ENCODE measurements at places on chromosomes 12 and 14.
A peak's percentile ranks its signal among the peaks of the same experiment; 100 is the strongest.

DNA sequence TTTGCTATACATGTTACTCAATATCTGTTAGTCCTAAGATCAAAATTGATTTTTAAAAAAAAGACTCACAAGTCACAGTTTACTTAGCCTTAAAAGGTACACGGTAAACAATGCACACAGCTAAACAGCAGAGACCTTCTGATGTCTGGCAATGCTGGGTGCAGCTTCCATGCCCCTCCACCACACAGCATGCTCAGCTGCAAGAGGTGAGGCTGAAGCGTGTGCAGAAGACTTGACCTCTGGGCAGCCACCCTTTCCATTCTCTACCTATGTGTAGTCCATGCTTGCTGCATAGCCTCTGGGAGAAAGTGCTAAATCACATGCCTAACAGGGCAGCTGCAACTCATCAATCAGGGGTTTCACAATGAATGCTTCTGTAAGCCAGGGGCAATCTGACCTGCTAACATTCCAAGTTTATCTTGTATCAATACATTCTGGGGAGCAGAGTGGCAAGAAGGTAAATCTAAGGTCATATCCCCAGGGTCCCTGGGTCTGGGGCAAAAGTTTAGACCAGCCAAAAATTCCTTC lies 44.5 kb upstream of the AMN1 start:
- DNase-seq = no peak

DNA sequence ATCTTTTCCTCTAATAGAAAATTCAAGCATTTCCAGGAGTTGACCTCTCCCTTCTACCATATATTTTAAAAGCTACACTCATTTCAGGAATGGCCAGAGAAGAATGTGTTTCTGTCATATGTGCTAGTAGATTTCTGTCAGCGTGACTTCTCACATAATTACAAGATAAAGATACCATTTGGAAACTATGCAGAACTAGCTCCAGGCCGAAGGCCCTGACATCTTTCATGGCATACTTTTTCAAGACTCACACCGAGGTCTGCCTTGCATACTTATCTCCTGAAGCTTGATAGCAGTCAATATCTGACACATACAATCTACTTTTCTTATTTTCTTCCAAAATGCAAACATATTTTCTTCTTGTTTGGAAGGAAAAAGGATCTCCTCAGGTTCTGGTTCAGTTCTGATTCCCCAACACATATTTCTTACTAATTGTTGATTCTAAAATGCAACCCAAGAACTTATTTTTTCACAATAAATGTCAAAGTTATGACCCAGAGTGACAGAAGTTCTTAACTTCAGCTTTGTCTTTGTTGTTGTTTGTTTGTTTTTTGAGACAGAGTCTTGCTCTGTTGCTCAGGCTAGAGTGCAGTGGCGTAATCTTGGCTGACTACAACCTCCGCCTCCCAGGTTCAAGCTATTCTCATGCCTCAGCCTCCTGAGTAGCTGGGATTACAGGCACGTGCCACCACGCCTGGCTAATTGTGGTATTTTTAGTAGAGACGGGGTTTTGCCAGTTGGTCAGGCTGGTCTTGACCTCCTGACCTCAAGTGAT lies 99.5 kb downstream of the NTN4 start:
- DNase-seq = no peak

DNA sequence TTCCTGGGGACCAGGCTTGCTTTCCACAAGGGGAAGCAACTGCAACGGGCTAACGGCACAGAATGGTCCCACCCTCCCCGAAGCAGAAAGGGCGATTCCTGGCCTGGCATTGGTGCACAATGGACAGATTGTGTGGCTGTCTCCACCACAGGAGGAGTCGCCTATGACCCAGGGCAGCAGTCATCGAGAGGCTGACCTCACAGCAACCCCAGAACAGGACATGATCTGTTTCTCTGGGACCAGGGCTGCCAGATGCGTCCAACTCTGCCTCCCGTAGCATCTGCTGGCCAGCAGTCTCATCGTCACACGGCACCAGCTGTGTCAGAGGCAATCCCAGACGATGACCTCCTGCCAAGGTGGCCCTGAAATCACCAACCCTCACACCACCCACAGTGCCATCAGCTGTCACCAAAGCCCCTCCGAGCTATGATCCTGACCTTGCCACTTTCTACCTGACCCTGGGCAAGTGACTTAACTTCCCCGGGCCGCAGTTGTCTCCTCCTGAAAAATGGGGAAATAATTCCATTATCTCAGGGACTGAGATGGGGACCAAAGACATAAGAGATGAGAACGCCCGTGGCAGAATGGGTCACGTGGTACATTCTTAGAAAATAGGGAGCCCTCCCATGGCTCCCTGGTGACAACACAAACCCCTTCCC lies 86.7 kb downstream of the CHGA start:
- no peak for DNase-seq

DNA sequence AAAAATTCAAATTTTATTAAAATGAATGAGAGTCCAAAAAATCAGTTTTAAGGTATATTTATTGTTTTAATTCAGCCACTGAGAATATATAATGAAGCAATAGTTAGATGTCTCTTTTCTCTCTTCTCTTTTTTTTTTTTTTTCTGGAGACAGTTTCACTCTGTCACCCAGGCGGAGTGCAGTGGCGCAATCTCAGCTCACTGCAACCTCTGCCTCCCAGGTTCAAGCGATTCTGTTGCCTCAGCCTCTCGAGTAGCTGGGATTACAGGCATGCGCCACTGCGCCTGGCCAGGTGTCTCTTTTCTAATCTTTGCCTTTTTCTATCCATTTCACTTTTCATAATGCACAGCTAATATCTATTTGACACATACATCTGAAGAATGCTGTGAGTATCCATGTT lies 307.1 kb upstream of the RGS6 start:
- no peak for DNase-seq

DNA sequence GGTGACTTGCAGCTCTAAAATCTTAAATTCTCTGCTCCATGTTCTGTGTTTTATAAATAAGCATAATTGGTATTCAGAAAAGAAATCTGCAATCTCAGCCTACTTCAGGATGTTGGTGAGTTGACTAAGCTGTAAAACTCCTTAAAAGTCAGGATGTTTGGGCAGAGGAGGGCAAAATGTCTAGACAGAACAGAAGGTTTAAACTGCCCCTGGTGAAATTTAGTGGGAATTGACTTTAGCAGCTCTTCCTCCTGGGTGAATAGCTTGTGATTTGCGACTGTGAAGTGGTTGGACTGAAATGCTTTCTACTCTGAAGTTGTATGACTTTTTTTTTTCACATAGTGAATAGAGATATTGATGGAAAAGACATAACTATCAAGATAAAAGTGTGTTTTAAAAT lies 85.8 kb downstream of the CAND1 start:
- no peak for DNase-seq

- DNase-seq = no peak
These were observed 125.6 kb upstream of the DHRS4 start for GRCh38 chr14:23828001-23828400.

GRCh38 chr14:77065851-77066577 lies 32.0 kb upstream of the CIPC start:
- no peak for DNase-seq

- no peak for DNase-seq
These were observed 43.6 kb upstream of the PPP2R5C start for GRCh38 chr14:101717663-101718490.

DNA sequence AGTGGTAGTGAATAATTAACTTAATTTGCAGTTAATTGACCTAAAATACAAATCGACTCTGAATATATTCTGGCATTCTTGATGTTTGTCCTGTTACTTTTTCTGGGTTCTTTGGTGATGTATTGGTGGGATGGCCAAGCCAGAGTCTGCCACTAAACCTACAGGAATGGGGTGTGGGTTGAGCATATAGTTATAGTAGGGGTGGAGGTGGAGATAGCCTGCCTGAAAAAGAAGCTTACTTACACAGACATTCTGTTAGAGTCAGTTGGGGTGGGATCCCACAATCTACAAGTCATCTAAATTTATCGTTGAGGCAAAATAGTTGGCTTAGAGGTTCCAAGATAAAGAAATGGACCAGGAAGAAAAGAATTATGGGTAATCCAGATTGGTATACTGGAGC lies 787.7 kb downstream of the TMTC2 start:
- no peak for DNase-seq

- DNase-seq = peak; percentile 67
These were observed 31.6 kb downstream of the WBP11 start for GRCh38 chr12:14771651-14772137.

DNA sequence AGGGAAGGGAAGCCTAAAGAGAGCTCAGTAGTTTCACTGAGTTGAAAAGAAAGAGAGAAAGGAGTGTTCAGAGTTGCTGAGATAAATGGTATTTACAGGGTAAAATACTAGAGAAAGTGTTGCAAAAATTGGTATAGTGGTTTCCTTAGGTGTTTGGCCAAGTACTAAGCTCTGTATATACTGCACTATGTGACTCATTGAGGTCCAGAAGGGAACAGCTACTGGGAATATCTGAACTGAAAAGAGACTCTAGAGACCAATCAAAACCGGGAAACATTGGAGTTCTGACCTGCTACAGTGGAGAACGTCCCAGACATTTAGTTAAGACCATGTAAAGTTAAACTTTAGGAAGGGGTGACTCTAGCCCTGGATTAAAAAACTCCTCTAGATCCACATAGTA lies 42.7 kb upstream of the ALX1 start:
- no peak for DNase-seq

DNA sequence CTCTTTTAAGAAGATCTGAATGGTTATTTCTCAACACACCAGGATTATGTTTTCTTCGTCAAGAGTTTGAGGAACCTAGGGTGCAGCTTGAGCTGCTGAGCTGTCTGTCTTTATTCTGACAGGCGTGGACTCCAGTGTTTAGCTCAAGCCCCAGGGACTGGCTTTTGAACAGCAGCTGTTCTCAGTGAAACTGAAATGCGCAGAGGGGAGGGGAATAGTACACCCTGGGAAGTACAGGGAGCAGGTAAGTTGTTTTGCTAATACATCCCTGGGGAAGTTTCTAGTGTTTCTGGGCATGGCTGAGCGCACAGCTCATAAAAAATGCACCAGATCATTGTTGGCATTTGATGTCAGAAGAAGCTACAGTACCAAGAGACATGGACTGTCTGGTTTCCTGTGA lies 659.8 kb downstream of the DIO2 start:
- no peak for DNase-seq

- DNase-seq = no peak
These were observed 13.1 kb upstream of the TMTC1 start for GRCh38 chr12:29796823-29797263.
